Activated T-helper 2 cell treated with anti-CD3 and anti-CD28 coated beads, Interferon-gamma antibody, Interleukin-2, Interleukin-4, amounts not matched to agents 10 μg/mL and 5 μg/mL and 100 μg/mL, durations not matched to agents 14 hours and 24 hours and 36 hours (primary cell): ENCODE measurements at places on chromosomes 12 and 14. TPM values are rescaled to one million over a fixed set of nuclear protein-coding genes. Genes with fewer than 3 reads are reported as not detected.

The KRT78 gene
- not detected in 2 replicates for total RNA-seq

The KCNH3 gene
- total RNA-seq = 2.1 and 2.9 TPM in 2 replicates

The SMOC1 gene
- total RNA-seq = not detected in 2 replicates

The TAMALIN gene
- total RNA-seq = 6.0 and 6.1 TPM in 2 replicates

The SPTB gene
- 0.02 and 0.05 TPM in 2 replicates for total RNA-seq

The ASB2 gene
- 19.8 TPM in 2 replicates for total RNA-seq

The CFAP54 gene
- total RNA-seq = 0.14 and 0.23 TPM in 2 replicates

The OTX2 gene
- total RNA-seq = not detected in 2 replicates

GRCh38 chr12:111359231-111359913 is 9.5 kb downstream of the PHETA1 start:
- peak overlapping the region; percentile 23 for H3K4me3 ChIP-seq
- H3K27ac ChIP-seq = peak overlapping the region; percentile 73
- peaks cover 8% of the 10 kb centered on the region for H3K27me3 ChIP-seq
- peaks cover 17% of the 10 kb centered on the region for H3K4me1 ChIP-seq
- DNase-seq = peak; percentile 24
- H3K36me3 ChIP-seq = no peaks in the 10 kb centered on the region

- DNase-seq = no peak
- no peak overlapping the region for H3K27ac ChIP-seq
- no peaks in the 10 kb centered on the region for H3K27me3 ChIP-seq
Measured at GRCh38 chr14:69090187-69090789, 62.6 kb downstream of the DCAF5 start.

GRCh38 chr12:93402333-93403311 is 24.9 kb downstream of the NUDT4 start:
- DNase-seq = no peak
- peaks cover 57% of the 10 kb centered on the region for H3K36me3 ChIP-seq
- no peaks in the 10 kb centered on the region for H3K27me3 ChIP-seq
- H3K4me3 ChIP-seq = no peak overlapping the region

DNA sequence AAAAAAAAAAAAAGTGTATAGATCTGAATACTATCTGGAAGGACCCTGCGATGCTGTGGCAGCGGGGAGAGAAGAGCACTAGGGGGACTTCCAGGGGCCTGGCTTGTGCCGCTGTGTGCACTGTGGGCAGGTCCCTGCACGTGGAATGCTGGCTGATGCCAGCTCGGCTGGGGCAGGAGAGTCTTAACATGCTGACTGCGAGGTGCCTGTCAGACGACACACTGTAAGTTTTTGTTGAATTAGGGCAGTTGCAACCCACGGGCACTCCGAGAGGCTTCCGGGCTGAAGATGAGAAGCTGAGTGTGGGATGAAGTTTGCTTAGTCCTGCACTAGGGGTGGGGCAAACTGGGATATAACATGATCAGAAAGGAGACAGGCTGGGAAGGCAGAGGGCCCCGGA is 10.7 kb downstream of the GLT1D1 start:
- no peak overlapping the region for H3K4me3 ChIP-seq
- H3K4me1 ChIP-seq = peaks cover 7% of the 10 kb centered on the region

- H3K4me1 ChIP-seq = peaks cover 5% of the 10 kb centered on the region
- no peak overlapping the region for H3K4me3 ChIP-seq
- peaks cover 11% of the 10 kb centered on the region for H3K27me3 ChIP-seq
- peaks cover 3% of the 10 kb centered on the region for H3K36me3 ChIP-seq
- no peak overlapping the region for H3K27ac ChIP-seq
Measured at GRCh38 chr12:54579258-54579657, 9.2 kb downstream of the PPP1R1A start.

DNA sequence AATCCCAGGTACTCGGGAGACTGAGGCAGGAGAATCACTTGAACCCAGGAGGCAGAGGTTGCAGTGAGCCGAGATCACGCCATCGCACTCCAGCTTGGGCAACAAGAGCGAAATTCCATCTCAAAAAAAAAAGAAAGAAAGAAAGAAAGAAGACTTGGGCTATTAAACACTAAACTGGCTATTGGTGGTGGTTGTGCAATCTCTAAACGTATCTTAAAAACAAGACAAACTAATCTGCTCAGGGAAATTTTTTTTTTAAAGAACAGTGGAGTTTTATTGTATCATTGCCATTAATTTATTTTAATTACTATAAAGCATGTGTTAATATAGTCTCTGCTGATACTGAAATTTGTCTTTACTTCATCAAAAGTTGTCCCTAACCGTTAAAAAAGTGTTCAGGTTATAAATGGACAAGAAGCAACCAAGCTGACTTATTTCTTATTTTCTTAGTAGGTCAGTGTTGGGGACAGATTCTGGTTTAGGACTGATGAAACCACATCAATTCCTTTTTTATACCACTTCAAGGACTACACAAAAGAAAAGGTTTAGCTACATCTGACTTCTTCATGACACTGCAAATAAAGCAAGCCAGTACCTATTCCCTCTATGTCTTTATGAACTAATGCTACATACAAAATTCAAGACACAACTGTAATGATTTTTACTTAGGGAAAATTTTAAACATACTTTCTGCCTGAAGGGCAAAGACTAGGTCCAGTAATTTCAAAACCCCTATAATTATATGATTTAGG is 68.7 kb upstream of the KRAS start:
- peaks cover 3% of the 10 kb centered on the region for H3K36me3 ChIP-seq
- H3K27ac ChIP-seq = no peak overlapping the region
- no peak overlapping the region for H3K4me3 ChIP-seq
- H3K27me3 ChIP-seq = peaks cover 22% of the 10 kb centered on the region
- H3K4me1 ChIP-seq = peaks cover 46% of the 10 kb centered on the region

- peaks cover 36% of the 10 kb centered on the region for H3K4me1 ChIP-seq
- H3K4me3 ChIP-seq = peak overlapping the region; percentile 71
- peak; percentile 53 for DNase-seq
- peak overlapping the region; percentile 96 for H3K27ac ChIP-seq
Measured at GRCh38 chr12:102484428-102484958, 4.1 kb upstream of the IGF1 start.

- H3K36me3 ChIP-seq = peaks cover 40% of the 10 kb centered on the region
- H3K4me1 ChIP-seq = peaks cover 8% of the 10 kb centered on the region
- H3K27me3 ChIP-seq = no peaks in the 10 kb centered on the region
- H3K4me3 ChIP-seq = no peak overlapping the region
- H3K27ac ChIP-seq = no peak overlapping the region
Measured at GRCh38 chr14:90317286-90317685, 14.5 kb downstream of the NRDE2 start.

GRCh38 chr12:91109148-91109564 is 2.1 kb downstream of the LUM start:
- H3K4me3 ChIP-seq = no peak overlapping the region
- H3K27ac ChIP-seq = no peak overlapping the region
- H3K27me3 ChIP-seq = no peaks in the 10 kb centered on the region
- no peaks in the 10 kb centered on the region for H3K4me1 ChIP-seq
- peak; percentile 31 for DNase-seq
- no peaks in the 10 kb centered on the region for H3K36me3 ChIP-seq

DNA sequence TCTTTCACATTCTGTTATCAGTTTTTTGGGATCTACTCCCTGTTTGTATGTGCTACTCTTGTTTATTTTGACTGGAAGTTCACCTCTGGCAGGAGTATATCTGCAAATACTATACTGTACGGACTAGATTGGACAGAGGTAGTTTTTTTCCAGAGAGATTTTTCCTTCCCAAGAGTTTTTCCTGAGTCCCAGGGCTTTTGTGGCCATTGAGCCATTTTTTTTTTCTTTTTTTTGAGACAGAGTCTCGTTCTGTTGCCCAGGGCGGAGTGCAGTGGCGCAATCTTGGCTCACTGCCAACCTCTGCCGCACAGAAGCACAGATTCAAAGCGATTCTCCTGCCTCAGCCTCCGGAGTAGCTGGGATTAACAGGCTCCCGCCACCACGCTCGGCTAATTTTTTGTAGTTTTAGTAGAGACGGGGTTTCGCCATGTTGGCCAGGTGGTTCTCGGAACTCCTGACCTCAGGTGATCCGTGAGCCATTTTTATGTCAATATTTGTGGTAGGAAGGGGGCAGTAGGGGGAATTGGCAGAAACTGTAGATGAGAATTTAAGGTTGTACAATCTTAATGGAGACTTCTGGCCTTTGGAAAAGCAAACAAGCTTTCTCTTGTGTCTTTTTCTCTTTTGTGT is 19.4 kb downstream of the KTN1 start:
- H3K4me1 ChIP-seq = peaks cover 8% of the 10 kb centered on the region
- no peaks in the 10 kb centered on the region for H3K27me3 ChIP-seq
- no peak overlapping the region for H3K4me3 ChIP-seq
- H3K27ac ChIP-seq = no peak overlapping the region
- DNase-seq = no peak

DNA sequence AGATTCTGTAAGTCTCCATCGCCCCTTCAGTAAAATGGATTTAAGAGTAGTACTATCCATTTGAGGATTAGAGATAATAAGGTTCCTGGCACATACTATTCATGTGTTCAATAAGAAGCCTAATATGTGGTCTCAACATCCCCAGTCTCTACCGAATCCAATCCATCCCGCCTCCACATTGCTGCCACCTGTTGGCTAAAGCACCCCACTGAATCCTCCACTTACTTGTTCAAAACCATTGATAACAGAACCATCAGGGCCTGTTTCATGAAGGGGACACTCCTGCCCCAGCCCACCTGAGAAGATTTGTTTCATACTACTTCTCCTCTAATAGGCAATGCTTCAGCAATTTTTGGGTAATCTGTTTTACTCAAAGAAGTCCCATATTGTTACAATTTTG is 147.5 kb downstream of the SLC2A13 start:
- no peaks in the 10 kb centered on the region for H3K36me3 ChIP-seq
- no peak for DNase-seq
- H3K4me1 ChIP-seq = no peaks in the 10 kb centered on the region
- H3K4me3 ChIP-seq = no peak overlapping the region
- H3K27me3 ChIP-seq = peaks cover 5% of the 10 kb centered on the region

- H3K4me1 ChIP-seq = peaks cover 1% of the 10 kb centered on the region
- DNase-seq = no peak
- no peak overlapping the region for H3K27ac ChIP-seq
- H3K36me3 ChIP-seq = no peaks in the 10 kb centered on the region
- H3K27me3 ChIP-seq = peaks cover 15% of the 10 kb centered on the region
- no peak overlapping the region for H3K4me3 ChIP-seq
Measured at GRCh38 chr14:21933681-21934080, 260.1 kb upstream of the OR4E1 start.

GRCh38 chr14:100584056-100585031 is 2.9 kb downstream of the BEGAIN start:
- H3K27ac ChIP-seq = no peak overlapping the region
- H3K27me3 ChIP-seq = peaks cover 10% of the 10 kb centered on the region
- DNase-seq = no peak

- no peak overlapping the region for H3K4me3 ChIP-seq
- H3K27ac ChIP-seq = no peak overlapping the region
- H3K36me3 ChIP-seq = peaks cover 82% of the 10 kb centered on the region
Measured at GRCh38 chr12:2862876-2863275, 6.0 kb upstream of the TEX52 start.

GRCh38 chr14:60805841-60806430 is 71.4 kb downstream of the MNAT1 start:
- H3K4me3 ChIP-seq = no peak overlapping the region
- no peaks in the 10 kb centered on the region for H3K27me3 ChIP-seq
- H3K4me1 ChIP-seq = peaks cover 8% of the 10 kb centered on the region
- no peak overlapping the region for H3K27ac ChIP-seq
- H3K36me3 ChIP-seq = peaks cover 33% of the 10 kb centered on the region
- DNase-seq = no peak

GRCh38 chr12:96548384-96548783 is 59.0 kb downstream of the CFAP54 start:
- no peak overlapping the region for H3K4me3 ChIP-seq
- no peaks in the 10 kb centered on the region for H3K4me1 ChIP-seq
- H3K36me3 ChIP-seq = no peaks in the 10 kb centered on the region
- H3K27ac ChIP-seq = no peak overlapping the region
- peaks cover 14% of the 10 kb centered on the region for H3K27me3 ChIP-seq
